ENCODE measurements at places on chromosomes 1 and 21. TPM values are rescaled to one million over a fixed set of nuclear protein-coding genes. Genes with fewer than 3 reads are reported as not detected.
A peak's percentile ranks its signal among the peaks of the same experiment; 100 is the strongest.

DNA sequence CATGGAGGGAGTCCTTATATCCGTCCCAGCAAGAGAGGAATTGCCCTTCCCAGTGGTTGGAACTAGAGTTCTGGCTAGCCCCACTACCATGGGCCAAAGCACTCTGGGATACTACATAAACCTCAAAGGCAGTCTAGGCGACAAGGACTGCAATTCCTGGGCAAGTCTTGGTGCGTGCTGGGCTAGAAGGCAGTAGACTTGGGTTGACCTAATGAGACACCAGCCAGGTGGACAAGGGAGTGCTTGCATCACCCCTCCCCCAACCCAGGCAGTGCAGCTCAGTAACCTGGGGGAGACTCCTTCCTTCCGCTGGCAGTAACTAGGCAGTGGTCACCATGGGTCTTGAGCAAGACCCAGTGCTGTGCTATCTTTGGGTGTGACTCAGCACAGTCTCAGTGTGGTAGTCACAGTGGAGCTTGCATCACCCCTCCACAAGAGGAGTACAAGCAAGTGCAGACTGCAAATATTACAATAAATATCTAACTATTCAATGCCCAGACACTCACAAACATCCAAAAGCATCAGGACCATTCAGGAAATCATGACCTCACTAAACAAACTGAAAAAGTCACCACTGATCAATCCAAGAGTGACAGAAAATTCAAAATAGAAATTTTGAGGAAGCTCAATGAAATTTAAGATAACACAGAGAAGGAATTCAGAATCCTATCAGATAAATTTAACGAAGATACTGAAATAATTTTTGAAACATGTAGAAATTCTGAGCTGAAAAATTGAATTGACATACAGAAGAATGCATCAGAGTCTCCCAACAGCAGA lies 84.7 kb upstream of the LYPLAL1 start:
- H3K27me3 ChIP-seq: no peaks in the 10 kb centered on the region
- no peaks in the 10 kb centered on the region for H3K4me1 ChIP-seq
- no peaks in the 10 kb centered on the region for H3K36me3 ChIP-seq
- DNase-seq: no peak
- H3K27ac ChIP-seq: no peak overlapping the region

GRCh38 chr1:9425859-9426258 lies 113.4 kb upstream of the SLC25A33 start:
- no peak overlapping the region for H3K27ac ChIP-seq
- DNase-seq: no peak
- no peaks in the 10 kb centered on the region for H3K36me3 ChIP-seq
- H3K27me3 ChIP-seq: no peaks in the 10 kb centered on the region
- peaks cover 4% of the 10 kb centered on the region for H3K4me1 ChIP-seq
- no peak overlapping the region for H3K4me3 ChIP-seq

DNA sequence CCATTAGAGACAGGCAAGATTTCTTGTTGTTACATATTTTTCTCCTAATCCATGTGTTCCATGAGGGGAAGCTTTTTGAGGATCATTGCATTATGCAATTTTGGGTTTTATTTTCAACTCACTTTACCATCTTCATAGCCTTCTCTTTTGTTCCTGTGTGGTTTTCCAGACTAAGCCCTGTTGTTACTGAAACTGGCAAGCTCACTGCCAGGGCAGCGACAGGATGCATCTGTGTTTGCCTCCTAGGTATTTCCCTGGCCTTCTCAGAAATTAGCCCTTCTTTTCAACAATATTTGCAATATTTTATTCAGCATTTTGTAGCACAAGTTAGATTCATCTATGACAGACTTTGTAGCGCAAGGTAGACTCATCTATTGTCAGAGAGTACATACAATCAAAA lies 134.2 kb upstream of the CYYR1 start:
- no peak for DNase-seq
- H3K4me3 ChIP-seq: no peak overlapping the region
- peaks cover 8% of the 10 kb centered on the region for H3K4me1 ChIP-seq
- H3K36me3 ChIP-seq: no peaks in the 10 kb centered on the region
- H3K27me3 ChIP-seq: no peaks in the 10 kb centered on the region

- H3K27me3 ChIP-seq: peaks cover 18% of the 10 kb centered on the region
- peak; percentile 84 for DNase-seq
- no peaks in the 10 kb centered on the region for H3K36me3 ChIP-seq
- H3K27ac ChIP-seq: no peak overlapping the region
- H3K4me1 ChIP-seq: no peaks in the 10 kb centered on the region
Measured at GRCh38 chr21:32940079-32941014, 85.4 kb upstream of the OLIG2 start.

- no peak for DNase-seq
- no peaks in the 10 kb centered on the region for H3K36me3 ChIP-seq
- H3K4me3 ChIP-seq: no peak overlapping the region
Measured at GRCh38 chr1:230820568-230820967, 47.8 kb downstream of the C1orf198 start.

DNA sequence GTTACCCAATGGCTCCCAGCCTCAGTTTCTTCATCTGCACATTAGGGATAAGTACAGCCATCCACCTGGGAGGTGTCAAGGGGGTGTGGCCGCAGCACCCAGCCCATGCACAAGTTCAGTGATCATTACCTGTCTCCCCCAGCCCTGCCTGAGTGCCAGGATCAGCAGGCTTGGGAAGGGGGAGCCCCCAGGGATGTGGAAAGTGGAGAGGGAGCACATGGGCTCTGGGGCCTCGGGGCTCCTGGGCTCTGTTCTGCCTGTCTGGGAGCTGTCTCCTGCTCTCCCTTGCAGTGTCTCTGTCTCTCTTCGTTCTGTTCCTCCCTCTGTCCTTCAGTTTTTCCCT lies 10.8 kb upstream of the PADI1 start:
- H3K4me3 ChIP-seq: no peak overlapping the region
- no peak overlapping the region for H3K27ac ChIP-seq
- peaks cover 4% of the 10 kb centered on the region for H3K4me1 ChIP-seq

GRCh38 chr1:202807926-202808757 lies at the start of gene KDM5B:
Gene KDM5B, minus strand, starts transcription at chr1:202808421. Its CDS starts 116 bp downstream, at chr1:202808305.
- peak; percentile 85 for DNase-seq
- H3K27ac ChIP-seq: peak within 1 kb of the TSS; percentile 74
- H3K4me3 ChIP-seq: peak within 1 kb of the TSS; percentile 96
- peaks cover 56% of the 10 kb centered on the region for H3K4me1 ChIP-seq

GRCh38 chr1:221164951-221165838 lies 286.0 kb downstream of the HLX start:
- H3K4me1 ChIP-seq: peaks cover 43% of the 10 kb centered on the region
- DNase-seq: no peak
- H3K27me3 ChIP-seq: no peaks in the 10 kb centered on the region
- H3K36me3 ChIP-seq: no peaks in the 10 kb centered on the region

- no peak overlapping the region for H3K4me3 ChIP-seq
- H3K36me3 ChIP-seq: no peaks in the 10 kb centered on the region
- no peak overlapping the region for H3K27ac ChIP-seq
- peaks cover 33% of the 10 kb centered on the region for H3K4me1 ChIP-seq
- DNase-seq: peak; percentile 45
Measured at GRCh38 chr1:155983191-155984024, 5.1 kb upstream of the ARHGEF2 start.

DNA sequence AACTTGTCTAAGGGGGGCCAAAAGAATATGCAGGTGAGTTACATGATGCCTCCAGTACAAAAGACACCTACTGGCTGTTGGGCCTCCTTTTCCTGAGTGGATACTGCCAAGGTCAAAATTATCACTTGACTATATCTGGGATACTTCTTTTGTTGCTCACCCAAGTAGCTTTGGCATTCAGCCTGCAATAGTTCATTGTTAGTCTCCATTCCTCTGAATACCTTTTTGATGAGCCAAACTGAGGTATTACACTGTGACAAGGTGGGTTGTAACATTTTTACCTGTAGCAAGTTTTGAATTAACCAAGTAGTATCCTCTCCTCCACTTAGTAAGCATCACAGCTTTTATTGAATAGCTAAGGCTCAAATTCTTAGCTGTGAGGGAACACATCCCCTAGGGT lies 408.0 kb downstream of the LRRIQ3 start:
- H3K27me3 ChIP-seq: no peaks in the 10 kb centered on the region
- H3K36me3 ChIP-seq: no peaks in the 10 kb centered on the region
- H3K4me1 ChIP-seq: no peaks in the 10 kb centered on the region
- no peak for DNase-seq
- no peak overlapping the region for H3K27ac ChIP-seq
- H3K4me3 ChIP-seq: no peak overlapping the region

DNA sequence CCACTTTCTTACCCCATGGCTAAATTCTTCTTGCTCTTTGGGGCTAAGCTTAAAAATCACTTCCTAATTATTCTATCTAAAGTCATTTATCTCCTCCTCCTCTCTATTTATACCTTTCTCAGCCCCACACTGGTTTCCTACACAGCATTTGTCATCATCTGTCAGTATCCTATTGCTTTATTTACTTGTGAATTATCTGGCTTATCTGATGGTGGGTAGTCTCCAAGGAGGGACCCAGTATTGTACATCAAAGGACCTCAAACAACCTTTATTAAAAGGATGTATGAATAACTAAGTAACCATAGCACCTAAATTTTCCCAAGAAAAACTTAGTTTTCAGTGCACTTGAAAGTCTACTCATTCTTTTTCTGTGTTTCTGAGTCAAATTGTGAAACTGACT lies 332.7 kb upstream of the SNX7 start:
- H3K27me3 ChIP-seq: no peaks in the 10 kb centered on the region
- H3K4me1 ChIP-seq: no peaks in the 10 kb centered on the region
- H3K36me3 ChIP-seq: no peaks in the 10 kb centered on the region
- DNase-seq: no peak

DNA sequence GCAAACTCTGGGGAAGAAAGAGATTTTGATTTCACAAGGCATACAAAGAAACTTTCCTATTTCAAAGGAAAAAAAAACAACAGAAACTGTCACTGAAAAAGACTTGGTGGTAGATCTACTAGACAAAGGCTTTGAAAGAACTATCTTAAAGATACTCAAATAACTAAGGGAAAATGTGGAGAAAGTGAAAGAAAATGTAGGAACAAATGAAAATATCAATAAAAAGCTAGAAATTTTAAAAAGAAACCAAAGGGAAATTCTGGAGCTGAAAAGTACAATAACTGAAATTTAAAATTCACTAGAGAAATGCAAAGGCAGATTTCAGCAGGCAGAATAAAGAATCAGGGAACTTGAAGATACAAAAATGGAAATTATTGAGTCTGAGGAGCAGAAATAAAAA lies 6.2 kb downstream of the COL6A2 start:
- H3K4me3 ChIP-seq: no peak overlapping the region
- peaks cover 30% of the 10 kb centered on the region for H3K27me3 ChIP-seq
- H3K27ac ChIP-seq: no peak overlapping the region

- H3K27me3 ChIP-seq: no peaks in the 10 kb centered on the region
- H3K27ac ChIP-seq: peak overlapping the region; percentile 5
- no peak for DNase-seq
- H3K36me3 ChIP-seq: no peaks in the 10 kb centered on the region
- H3K4me3 ChIP-seq: peak overlapping the region; percentile 92
Measured at GRCh38 chr1:1374589-1374928, 448 bp downstream of the AURKAIP1 start.

- no peaks in the 10 kb centered on the region for H3K36me3 ChIP-seq
- no peaks in the 10 kb centered on the region for H3K27me3 ChIP-seq
- H3K4me1 ChIP-seq: peaks cover 8% of the 10 kb centered on the region
- H3K4me3 ChIP-seq: no peak overlapping the region
Measured at GRCh38 chr1:103265551-103265950, 157.2 kb upstream of the COL11A1 start.

Gene RNASEL
- total RNA-seq: 3.6 TPM

Gene KMO
- not detected for total RNA-seq

Gene RUNX3
- total RNA-seq: not detected

Gene PTBP2
- total RNA-seq: 149 TPM

Gene PLPPR4
- total RNA-seq: 0.46 TPM

Gene CD101
- total RNA-seq: 0.28 TPM

Gene KAZN
- 9.1 TPM for total RNA-seq

Gene KDF1
- 1.1 TPM for total RNA-seq

All from neural progenitor cell (in vitro differentiated cells).